ENCODE measurements at places on chromosomes 6 and 20.

- no peak for DNase-seq
Observed at GRCh38 chr20:38184101-38184500, 19.0 kb upstream of the TGM2 start.

GRCh38 chr6:6516666-6517458 is 71.7 kb upstream of the LY86 start:
- DNase-seq, result no peak

DNA sequence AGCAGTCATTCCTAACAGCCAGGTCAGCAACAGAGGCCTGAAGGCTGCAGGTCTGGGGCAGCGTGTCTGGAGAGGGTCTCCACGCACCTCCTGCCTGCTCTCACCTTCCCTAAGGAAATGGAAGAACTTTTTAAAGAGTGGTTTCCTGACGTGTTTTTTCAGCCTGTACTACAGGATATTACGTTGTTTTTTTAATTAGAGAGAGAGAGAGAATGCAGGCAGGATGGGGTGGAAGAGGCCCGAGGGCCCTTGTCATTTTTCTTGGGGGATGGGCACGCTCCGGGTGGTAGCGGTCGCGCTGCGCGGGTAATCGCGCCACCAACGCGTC is 2.1 kb downstream of the DLL1 start:
- no peak for DNase-seq

DNA sequence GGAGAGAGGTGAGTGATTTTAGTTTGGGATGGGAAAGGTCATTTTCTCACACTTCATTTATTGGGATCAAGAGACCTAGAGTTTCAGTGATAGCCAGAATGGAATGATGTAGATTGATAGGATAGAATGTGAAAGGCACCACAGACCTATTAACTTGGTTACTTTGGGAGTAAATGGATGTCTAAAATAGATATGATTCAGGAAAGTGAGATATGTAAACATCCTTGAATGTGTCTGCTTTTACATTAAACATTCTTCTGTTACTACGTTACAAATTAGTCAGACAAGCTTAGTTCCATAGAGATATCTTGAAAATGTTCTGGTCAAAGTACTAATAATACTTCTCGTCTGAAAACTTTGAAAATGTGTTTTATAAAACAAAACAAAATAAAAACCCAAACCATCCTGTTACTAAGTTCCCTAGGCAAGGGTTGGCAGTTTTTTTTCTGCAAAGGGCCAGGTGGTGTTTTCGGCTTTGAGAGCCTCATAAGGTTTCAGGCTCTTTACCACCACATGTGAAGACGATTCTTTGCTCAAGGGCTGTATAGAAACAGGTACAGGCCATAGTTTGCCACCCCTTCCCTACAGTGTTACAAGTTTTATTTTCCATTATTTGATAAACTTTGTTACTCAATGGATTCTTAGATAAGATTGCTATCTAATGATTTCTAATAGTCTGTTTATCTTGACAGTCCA is 3.4 kb downstream of the CYB5R4 start:
- no peak for DNase-seq

- peak; percentile 72 for DNase-seq
Observed at GRCh38 chr20:35490736-35491181, 35.4 kb downstream of the CEP250 start.

GRCh38 chr6:54681987-54682386 is 164.6 kb upstream of the FAM83B start:
- DNase-seq, result no peak

GRCh38 chr6:23620911-23621401 is 505.1 kb upstream of the NRSN1 start:
- DNase-seq, result no peak

GRCh38 chr6:71768356-71768755 is 118.0 kb upstream of the RIMS1 start:
- DNase-seq, result no peak

- DNase-seq, result no peak
Observed at GRCh38 chr20:36070451-36070850, 84.1 kb upstream of the EPB41L1 start.

- no peak for DNase-seq
Observed at GRCh38 chr6:108383981-108384380, 89.1 kb downstream of the AFG1L start.

DNA sequence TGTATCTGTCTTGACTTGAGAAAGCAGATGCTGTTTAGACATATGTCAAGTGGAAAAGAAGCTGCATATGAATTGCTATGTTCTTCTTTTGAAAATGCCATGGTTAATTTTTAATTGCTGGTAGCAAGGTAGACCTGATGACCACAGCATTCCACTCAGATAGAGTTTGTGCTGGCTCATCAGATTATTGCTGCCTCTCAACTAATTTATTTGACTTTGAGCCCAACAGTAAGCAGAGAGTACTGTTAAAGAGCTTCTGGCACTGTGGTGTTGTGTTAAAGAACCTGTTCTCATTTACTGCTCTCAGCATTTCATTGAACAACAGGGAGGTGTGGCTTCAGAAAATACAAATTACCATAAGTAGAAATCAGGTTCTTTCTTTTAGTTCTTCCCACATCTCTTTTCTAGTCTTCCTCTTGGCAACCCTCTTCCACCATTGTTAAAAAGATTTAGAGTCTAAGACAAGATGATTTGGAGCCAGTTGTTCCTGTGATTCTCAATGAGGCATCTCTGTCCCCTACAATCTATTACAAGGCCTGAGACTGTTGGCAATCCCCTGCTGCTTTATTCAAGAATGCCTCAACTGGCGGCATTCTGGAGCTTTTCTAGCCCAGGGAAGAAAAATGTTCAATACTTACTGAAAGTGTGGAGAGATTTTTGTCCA is 967.6 kb upstream of the GJE1 start:
- DNase-seq, result no peak

DNA sequence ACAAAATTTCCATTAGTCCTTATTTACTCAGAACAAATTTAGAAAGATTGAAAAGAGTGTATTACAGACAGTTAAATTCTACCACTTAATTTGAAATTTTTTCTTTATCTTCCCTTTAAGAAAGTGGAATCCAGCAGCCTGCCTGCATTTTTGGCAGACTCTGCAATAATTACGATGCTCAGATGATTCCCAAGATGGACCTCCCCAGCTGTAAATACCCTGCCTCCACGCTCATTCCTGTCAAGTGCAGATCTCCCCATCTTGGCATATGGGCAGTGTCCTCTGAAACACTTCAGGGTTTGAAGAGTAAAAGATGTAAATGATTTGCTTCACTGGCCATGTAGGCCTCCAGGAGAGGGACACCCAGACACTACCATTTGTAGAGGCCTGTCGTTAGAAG is 471.2 kb downstream of the PRKN start:
- no peak for DNase-seq

GRCh38 chr20:45860560-45861220 is 3.3 kb downstream of the ZSWIM3 start:
- no peak for DNase-seq

GRCh38 chr6:39172377-39172757 is 56.9 kb downstream of the KCNK5 start:
- no peak for DNase-seq

DNA sequence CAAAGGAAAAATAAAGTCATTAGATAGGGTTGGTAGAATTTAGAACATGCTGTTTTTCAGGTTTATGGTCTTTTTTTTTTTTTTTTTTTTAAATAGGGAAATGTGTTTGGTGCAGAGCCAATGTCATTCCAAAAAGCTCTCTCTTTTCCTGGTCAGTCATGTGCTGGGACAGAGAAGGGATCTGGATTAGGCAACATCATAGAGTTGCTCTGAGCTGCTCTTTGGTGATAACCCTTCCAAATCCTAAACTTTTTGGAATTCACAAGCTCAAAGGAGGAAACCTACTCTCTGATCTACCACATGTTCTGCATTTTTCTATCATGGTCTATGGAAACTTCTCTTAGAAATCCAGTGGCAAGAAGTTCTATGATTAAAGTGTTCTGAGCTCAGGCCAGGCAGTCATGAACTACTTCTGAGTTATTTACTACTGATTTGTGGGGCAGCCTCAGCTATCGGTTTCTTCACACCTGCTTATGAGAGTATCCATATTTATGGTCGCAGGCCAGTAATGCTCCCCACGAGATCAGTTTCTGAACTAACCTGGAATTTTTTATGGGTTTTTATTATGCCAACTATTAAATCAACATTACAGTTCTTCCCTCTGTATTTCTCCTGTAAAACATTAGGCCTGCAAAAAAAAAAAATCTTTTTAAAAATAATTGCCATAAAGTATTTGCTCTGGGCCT is 4.8 kb downstream of the EDN1 start:
- no peak for DNase-seq

- DNase-seq, result no peak
Observed at GRCh38 chr20:17631576-17632319, 50.3 kb downstream of the RRBP1 start.

DNA sequence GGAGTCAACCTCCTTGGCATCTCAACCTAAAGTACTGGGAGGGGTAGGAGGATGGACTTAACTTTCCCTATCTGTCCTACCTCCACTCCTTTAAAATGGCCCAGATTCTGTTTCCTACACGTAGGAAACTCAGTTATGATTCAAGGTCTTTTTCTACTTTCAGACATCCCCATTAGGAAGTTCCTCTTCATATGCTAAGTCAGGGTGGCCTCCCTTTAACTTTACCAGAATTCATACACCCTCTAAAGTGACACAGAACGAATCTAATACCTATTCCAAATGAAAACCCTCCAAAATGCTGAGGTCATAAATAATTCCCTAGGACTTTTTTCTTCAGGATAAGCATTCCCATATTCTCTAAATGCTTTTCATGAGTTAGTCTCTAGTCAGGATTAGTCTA is 15.6 kb downstream of the ARG1 start:
- no peak for DNase-seq

DNA sequence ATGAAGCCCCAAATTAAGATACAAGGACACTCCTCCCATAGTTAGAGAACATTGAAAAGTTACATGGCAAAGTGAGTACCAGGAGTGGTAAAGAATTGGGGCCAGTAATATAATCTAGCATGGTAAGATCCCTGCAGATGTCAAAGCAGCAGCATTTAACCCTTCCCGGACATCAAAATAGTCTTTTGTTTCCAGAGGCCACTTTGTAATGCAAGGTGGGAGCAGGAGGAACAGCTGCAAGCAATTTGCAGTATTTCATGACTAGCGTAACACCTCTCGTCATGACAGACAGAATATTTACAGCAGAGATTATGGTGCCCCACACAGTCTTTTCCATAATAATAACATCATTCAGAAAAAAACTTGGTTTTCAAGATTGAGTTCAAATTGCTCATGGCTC is 123.2 kb upstream of the VGLL2 start:
- DNase-seq, result no peak
